T1000 (cell line): ENCODE measurements at places on chromosomes 7 and 10.

DNA sequence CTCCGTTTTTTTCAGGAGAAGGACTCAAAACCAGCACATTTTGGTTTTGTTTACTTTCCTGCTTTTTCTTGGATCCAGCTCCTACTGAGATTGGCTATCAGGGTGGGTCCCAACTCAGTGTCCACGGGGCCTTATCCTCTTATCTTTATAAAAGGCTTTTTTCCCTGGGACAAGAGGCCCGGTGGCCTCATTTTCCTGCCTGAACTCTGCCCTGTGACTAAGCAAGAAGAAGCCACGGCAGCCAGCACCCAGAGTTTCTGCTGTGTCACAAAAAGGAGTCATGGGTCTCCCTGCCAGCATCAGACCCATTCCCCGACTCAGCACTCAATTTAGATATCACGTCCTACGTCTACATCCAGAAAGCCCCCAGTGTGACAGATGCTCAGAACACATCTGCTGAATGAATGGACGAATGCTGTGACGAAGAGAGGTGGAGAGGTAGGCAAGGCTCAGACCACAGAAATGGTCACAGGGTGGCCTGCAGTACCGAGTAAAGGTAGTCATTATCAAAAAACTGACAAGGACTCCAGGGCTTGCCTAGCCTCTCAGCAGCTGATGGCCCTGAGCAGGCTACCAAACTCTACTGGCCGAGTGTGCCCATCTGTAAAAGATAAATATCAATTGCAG lies 16.7 kb downstream of the DLG5 start:
- DNase-seq, result no peak

GRCh38 chr10:119246862-119247549 lies 39.6 kb downstream of the GRK5 start:
- DNase-seq, result peak; percentile 61

DNA sequence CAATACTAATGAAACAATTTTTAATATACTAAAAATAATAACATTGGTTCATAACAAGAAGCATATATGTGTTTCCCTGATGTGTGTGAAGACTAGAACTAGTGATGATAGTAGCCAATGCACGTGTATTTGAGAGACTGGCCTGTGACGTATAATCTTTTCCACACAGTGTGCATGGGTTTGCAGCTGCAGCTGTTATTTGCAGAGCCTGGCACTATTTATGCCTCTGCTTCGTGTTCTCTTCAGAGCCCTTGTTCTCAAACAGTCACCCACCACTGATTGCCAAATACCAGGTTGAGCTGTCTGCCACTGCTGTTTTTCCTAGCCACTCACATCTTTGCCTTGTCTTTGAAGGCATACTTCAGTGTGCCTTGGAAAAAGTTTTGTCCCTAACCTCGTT lies 531.7 kb downstream of the ETV1 start:
- no peak for DNase-seq

DNA sequence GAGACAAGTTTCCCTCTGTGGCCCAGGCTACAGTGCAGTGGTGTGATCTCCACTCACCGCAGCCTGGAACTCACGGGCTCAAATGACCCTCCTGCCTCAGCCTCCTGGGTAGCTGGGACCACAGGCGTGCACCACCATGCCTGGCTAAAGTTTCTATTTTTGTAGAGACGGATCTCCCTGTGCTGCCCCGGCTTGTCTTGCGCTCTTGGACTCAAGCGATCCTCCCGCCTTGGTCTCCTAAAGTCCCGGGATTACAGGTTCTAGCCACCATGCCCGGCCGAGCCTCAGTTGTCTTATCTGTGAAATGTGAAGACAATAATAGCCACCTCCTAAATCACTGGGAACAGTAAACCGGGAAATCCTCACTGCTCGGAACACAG lies 88.1 kb downstream of the FOXL3 start:
- DNase-seq, result no peak

DNA sequence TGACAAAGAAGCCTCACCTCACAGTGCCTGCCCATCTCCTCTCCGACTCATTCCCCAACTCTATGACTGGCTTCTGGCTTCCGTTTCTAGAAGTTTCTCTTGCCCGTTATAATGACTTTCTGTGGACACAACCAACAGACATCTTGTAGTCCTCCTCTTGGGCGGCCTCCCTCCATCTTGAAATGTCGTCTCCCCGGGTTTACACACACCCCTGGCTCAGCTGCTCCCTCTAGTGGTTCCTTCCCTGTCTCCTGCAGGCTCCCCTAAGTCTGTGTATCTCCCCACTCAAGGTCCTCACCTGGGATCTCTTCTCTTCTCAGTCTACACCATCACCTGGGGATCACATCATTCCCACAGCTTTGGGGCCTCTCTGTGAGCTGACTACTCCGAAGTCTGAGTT lies 123.4 kb upstream of the NEBL start:
- DNase-seq, result peak; percentile 93

- no peak for DNase-seq
These were observed 861 bp downstream of the NRBF2 start for GRCh38 chr10:63133821-63134557.

DNA sequence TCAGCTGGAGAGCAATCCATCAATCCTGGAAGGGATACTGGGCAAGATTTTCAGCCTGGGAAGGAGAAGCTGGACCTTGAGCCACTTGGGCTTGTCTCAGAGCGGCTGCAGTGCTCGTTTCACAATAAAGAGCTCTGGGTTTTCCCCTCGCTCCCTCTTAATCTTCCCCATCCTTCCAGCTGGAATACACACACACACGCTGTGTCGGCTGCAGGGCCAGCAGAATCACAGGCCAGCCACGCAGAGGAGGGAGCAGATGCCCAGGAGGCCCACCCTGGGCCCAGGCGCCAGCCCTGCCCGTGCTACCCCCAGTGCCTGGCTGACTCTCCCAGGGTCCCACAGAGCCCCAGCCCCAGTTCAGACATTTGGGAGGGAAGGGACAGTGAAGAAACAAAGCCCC lies 255.1 kb downstream of the TNS3 start:
- no peak for DNase-seq

- DNase-seq, result no peak
These were observed 108.9 kb upstream of the PLXDC2 start for GRCh38 chr10:19707376-19707775.

DNA sequence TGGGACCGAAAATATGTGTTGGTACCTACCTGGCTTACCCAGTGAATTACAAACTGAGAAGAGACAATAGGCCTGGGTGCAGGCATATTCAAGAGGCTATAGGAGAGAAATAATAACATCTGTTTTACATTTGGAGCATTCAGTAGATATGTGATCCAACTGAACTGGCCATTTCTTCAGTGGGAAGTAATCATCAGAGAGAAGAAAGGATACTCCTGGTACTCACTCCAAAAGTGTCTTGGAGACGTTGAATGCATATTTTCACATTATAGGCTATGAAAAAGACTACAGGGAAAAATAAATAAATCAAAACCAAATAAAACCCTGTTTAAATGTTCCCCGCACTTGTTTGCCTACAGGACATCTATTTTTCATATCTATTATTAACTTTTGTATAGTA lies 1680.3 kb downstream of the REEP3 start:
- DNase-seq, result no peak

DNA sequence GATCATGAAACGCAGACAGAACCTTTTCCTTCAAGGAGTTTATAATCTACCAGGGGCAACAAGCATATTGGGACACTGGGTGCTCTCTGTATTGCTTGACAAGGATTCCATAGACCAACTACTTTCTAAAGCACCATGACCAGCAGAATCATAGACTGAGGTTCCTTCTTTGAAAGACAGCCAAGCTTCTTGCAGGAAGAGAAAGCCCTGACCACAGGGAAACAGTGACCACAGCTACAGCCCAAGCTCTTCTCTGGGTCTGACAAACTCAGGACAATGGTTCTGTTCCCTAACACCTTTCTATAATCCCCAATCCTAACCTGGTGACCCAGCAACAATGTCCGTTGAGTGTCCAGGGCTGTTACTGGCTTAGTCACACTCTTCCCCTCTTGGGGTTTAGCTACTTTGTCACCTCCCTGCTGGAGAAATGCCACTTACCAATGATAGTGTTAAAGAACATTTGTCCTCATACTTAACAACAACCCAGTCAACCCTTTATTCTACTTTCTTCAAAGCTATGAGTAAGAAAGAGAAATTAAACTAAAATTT lies 155.7 kb downstream of the JAZF1 start:
- no peak for DNase-seq

DNA sequence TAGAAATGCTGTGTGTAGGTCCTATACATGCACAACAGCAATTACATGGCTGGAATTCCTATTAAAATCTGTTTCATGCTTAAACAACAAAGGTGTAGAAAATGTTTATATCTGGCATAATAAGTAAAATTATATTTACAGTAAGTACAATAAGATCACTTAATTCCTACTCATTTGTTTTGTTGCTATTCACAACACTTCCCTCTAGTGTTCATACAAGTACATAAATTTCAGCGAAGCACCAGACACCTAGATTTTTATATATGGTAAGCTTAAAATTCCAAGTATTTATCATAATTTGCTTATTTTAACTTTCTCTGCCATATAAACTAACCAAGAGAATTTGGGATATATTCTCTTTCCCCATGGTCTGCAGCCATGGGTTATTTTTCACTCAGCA lies 51.8 kb upstream of the ANK3 start:
- no peak for DNase-seq

DNA sequence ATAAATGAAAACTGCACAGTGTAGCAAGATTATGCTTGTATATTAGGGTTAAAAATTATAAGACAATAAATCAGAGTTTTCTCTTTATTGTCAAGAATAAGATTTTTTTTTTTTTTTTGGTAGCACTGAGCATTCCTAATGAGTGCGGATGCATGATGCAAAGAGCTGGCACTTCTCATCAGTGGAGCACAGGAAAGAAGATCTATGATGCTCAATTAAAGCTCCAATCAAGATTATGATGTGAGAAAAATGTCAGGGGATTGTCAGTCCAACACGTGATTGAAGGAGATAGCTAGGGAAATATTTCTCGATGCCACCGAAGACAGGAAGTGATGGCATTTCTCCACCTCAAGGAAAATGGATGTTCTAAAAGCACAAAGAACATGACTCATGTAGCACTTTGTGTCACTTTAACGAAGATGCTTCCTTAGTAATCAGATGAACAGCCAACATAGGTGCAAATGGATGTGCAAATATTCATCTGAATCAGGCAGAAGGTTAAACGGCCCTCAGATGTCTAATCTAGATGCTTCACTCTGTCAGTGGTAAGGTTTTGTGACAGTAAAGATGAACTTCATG lies 240.9 kb downstream of the THSD7A start:
- DNase-seq, result no peak

- DNase-seq, result no peak
These were observed 16.8 kb downstream of the LIPM start for GRCh38 chr10:88819290-88819689.

DNA sequence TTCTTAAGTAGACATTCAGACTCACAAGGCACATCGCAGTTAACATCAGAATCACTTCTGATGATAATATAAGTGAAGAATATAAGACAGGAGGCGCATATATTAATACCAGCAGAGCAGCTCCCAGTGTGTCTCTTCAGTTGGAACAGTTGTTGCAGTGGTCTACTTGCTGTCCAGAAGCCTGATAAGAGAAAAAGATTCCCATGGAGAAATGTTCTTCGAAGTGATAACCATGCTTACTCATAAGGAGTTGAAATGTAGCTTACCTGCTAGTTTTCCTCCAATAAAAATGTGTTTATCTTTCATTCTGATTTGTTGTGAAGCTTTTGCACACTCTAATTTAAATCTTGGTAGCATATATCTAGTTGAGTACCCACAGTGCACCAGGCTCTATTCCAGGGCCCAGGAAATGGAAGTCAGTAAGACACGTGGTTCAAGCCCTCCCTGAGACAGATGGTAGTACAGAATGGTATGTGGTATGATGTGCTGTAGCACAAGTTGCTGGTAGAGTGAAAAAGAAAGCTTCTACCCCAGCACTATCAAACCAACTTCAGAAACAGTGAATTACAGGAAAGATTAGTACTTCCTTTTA lies 124.0 kb downstream of the MAPK8 start:
- no peak for DNase-seq

GRCh38 chr10:120098232-120098930 lies 205.9 kb downstream of the SEC23IP start:
- DNase-seq, result no peak

DNA sequence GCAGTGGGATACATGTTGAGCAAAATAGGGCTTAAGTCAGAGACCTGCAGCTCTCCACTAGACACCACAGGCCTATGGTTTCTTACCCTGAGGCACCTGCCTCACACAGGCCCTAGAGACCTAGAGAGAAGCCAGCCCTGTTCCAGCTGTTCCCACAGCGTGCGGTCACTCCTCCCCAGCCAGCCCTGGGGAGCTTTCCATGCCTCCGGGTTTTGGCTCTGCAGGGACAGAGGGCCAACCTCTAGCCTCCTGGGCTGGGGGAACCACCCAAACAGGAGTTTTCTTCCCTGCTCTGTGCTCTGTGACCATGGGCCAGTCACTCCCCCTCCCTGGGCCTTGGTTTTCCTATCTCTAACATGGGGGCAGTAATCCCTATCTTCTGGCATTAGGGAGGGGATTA lies 33.0 kb downstream of the SH2B2 start:
- no peak for DNase-seq

- DNase-seq, result peak; percentile 29
These were observed 786.1 kb downstream of the CNTNAP2 start for GRCh38 chr7:146902728-146903127.

- no peak for DNase-seq
These were observed 107.7 kb upstream of the KCND2 start for GRCh38 chr7:120165227-120165626.
